ENCODE measurements at places on chromosomes 5 and 9.

- no peak for DNase-seq
These were observed 48.5 kb downstream of the ADAMTS19 start for GRCh38 chr5:129508606-129509005.

GRCh38 chr9:115115924-115116323, 2.0 kb downstream of the TNC start:
- DNase-seq, result no peak

DNA sequence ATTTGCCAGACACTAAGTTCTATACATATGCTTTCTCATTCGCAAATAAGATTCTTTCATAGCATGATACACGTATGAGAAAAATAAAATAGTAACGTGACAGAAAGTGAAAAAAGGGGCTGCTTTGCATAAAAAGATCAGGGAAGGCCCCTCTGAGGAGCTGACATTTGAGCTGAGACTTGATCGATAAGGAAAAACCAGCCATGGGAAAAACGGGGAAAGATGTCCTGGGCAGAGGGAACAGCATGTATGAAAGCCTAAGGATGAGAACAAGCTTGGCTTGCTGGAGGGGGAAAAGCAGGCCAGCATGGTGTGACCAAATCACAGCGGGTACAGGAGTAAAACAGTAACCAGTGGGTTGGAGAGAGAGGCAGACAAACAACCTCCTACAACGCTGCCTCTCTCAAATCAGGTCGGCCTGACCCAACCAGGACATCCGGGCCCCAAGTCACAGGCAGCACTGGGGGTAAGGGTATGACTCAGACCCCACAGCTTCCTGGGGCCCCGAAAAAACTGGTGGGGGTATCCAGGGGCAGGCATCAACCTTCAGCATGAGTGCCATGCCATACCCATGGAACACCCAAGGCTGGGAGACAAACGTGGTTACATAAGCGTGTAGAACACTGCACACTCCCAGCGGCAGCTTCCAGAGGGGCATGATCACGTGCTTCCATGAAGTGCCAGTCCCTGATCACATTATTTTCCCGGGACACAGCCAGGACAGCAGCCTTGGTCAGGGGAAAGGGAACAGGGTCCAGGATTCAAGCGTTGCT, 2.2 kb downstream of the TNIP1 start:
- no peak for DNase-seq

DNA sequence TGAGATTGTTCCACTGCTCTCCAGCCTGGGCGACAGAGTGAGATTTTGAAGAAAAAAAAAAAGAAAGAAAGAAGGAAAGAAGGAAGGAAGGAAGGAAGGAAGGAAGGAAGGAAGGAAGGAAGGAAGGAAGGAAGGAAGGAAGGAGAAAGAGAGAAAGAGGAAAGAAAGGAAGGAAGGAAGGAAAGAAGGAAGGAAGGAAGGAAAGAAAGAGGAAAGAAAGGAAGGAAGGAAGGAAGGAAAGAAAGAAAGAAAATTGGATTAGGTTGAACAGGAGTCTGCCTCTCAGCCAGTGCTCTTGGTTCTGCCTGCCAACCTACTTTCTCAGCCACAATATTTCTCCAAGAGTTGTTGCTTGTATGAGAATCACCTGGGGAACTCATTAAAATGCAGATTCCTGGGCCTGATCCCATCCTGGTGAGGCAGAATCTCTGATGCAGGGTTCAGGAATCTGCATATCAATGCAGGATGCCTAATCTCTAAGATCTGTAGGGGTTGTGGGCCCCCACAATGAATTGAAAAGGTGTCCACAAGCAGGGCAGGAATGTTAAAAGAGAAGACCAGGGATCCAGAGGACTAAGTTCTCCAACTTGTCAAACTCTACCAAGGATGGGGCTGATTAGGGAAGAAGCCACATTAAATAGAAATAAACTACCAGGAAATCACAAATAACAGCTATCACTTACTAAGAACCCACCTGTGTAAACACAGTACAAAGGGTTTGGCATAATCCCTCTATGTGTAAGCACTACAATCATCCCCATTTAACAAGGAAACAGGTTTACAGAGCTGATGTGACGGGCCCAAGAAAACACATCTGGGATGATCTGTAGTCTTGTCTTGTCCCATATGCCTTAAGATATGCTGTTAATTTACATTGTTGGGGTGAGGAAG, 23.4 kb upstream of the GALNT10 start:
- DNase-seq, result no peak

- DNase-seq, result no peak
These were observed 19.9 kb downstream of the CDC26 start for GRCh38 chr9:113255438-113255837.

- no peak for DNase-seq
These were observed 13.1 kb downstream of the GFI1B start for GRCh38 chr9:132991351-132992300.

DNA sequence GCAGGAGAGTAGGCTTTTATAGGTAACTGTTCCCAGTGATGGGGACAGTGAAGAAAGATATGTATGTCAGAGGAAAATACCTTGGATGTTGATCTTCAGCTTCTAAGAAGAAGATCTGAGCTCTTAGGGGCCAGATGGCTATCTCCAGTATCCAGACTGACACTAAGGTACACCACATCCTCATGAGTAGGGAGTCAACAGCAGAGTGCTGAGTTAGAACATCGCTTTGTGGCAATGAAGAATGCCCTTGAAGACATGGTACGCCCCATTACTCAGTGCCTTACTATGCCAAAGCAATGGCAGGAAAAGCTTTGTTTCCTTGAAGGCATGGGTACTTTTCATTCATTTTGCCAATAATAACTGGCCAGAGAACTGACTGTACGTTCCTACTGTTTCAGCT, 263.7 kb downstream of the CEMIP2 start:
- no peak for DNase-seq

DNA sequence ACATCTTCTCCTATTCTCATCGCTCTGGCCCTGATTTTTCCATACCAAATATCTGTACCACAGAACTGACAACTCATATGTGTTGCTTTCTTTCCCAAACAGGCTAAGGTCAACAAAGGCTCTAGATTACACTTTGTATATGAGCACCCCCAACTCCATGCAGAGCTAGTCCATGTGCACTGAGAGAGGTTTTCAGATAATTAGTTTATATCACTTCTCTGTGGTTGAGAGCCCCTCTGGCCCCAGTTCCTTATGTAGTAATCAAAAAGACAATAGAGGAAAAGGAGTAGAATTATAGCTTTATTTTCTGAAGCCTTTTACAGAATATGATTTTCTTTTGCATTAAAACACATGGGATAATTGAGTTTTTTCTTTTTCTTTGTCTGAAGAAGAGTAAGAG, 120.0 kb downstream of the TRIO start:
- DNase-seq, result no peak

GRCh38 chr5:1127959-1128785, 16.3 kb upstream of the SLC12A7 start:
- no peak for DNase-seq

DNA sequence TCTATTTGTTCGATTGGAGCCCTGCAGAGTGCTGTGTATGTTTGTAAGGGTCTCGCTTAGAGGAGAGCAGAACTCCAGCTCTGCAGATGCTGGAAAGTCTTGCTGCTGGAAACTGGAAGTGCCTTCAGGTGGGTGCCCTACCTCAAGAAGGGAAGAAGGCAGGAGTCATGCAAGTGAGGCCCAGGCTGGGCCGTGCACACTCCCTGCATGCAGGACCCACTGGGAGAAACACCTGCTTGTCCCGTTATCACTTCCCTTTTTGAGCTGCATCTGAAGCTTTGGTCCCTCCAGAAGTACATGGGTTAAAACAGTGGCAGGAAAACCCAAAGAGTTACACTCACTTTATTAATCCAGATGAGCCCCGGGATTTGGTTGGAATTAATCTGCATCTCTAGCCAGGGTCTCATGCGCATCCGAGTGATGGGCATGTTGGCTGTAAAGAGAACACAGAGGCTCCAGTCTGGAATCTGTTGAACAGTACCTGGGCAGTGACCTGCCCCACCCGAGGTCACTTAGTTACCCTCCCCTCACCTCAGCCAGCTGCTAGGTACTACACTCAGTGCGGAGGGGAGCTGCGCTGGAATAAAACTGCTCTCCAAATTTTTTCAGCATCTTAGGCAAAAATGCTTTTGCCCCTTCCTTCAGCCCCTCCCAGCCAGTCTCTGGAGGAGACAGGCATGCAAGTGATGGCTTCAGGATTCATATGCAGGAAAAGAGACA, 1.4 kb downstream of the IRF1 start:
- no peak for DNase-seq

GRCh38 chr5:14745753-14746152, 81.2 kb downstream of the OTULIN start:
- DNase-seq, result no peak

- no peak for DNase-seq
These were observed 195.0 kb downstream of the MSX2 start for GRCh38 chr5:174919351-174919750.

- DNase-seq, result no peak
These were observed 10.7 kb upstream of the AGPAT2 start for GRCh38 chr9:136697821-136698526.

GRCh38 chr9:87525546-87526303, 28.1 kb downstream of the DAPK1 start:
- DNase-seq, result no peak

DNA sequence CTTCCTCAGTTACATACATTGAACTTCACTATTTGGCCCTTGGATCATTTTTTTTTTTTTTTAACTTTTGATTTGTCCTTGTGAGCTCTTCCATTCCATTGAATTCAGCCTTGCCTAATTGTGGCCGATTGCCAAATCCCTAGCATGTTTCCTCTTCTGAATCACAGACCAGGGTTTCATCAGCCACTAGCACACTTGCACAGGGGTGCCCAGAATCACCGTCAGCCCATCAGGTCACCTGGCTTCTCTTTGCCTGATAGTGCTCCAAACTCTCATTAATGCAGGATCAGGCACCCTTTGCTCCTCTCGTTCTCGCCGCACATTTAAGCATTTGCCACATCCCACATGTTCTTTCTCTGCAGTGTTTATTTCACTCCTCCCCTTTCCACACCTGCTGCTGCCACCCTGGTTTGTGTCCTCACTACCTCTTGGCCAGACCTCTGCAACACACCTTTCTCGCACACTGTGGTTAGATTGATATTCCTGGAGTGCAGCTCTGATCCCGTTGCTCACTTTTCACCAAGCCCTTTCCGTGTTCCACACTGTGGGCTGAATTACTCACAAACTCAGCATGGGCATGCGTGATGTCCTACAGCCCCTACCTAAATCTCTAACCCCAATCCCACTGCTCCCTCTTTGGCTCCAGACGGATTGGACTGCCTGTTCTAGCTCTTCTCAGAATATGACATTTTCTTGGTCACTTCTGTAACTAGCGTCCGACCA, 9.8 kb downstream of the PIK3R1 start:
- peak; percentile 84 for DNase-seq

DNA sequence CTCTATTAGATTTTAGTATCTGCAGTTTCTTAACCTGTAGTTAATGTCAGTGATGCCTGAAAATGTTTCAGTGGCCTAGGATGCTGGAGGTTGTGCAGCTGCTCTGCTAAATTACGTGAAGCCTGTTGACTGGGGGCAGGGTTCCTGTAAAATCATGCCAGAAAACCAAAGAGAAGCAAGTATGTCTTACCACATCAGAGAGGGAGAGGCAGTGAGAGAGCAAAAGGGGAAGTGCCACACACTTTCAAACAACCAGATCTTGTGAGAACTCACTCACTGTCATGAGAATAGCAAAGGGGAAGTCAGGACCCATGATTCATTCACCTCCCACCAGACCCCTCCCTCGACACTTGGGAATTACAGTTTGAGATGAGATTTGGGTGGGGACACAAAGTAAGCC, 83.9 kb upstream of the CYLC2 start:
- no peak for DNase-seq

DNA sequence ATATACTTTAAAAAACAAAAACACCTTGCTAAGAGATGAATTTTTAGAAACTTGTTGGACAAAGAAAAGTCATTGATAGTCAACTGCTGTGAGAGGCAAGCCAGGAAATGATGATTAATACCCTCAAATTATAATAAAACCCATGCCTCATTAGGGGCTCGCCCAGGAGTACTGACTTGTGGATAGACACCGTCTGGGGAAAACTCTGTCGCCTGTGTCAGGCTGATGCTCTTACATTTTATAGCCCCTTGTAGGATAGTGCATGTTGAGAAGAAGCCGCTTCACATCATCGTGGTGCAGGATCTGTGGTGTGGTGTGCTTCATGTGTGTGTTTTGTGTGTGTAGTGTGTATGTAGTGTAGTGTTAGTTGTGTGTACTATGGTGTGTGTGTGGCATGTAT, 39.1 kb downstream of the SYK start:
- DNase-seq, result no peak

DNA sequence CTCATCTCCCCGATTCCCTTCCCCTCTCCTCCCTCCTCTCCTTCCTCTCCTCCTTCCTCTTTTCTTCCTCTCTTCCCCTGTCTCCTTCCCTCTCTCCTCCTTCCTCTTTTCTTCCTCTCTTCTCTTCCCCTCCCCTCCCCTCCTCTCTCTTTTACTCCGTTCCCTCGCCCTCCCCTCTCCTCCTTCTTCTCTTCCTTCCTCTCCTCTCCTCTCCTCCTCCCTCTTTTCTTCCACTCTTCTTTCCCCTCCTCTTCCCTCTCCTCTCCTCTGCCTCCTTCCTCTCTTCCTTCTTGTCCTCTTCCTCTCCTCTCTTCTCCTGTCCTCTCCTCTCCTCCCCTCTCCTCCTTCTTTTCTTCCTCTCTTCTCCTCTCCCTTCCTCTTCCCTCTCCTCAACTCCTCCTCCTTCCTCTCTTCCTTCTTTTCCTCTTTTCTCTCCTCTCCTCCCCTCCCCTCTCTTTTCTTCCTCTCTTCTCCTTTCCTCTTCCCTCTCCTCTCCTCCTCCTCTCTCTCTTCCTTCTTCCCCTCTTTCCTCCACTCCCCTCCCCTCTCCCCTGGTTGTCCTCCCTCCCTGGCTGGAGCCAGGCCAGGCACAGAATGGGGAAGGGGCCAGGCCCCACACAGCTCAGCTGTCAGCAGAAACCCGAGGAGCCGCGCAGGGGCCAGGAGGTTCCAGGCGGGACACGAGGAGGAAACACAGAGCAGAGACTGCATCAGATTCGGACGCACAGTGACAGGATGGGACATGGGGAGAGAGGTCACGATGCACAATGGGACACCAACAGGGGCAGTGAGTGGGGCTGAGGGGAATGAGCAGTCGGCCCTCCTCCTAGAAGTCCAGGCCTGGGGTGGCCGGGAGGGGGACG, 48.0 kb downstream of the CAMK2A start:
- DNase-seq, result no peak

GRCh38 chr5:31638345-31638744, 586 bp upstream of the PDZD2 start:
- no peak for DNase-seq

DNA sequence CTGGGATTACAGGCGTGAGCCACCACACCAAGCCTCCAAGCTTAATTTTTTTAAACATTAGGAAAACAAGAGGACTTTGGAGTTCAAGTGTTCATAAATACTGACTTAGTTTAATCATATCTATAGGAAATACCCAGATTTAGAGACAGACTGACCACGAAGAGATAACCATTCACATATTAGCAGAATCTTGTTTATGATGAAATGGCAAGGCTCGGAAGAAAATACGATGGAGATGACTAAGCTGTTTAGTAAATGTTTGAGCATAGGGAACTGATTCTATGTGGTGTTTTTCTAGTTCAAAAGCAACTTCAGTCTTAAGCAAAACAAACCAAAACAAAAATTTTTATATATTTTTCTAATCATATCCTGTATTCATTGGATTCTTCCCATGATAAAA, 13.5 kb upstream of the TUSC1 start:
- no peak for DNase-seq

GRCh38 chr9:79131824-79132377, 439.9 kb upstream of the TLE4 start:
- no peak for DNase-seq
